OCI-LY7 (cell line): ENCODE measurements at places on chromosomes 6 and 20. TPM values are rescaled to one million over a fixed set of nuclear protein-coding genes. Genes with fewer than 3 reads are reported as not detected.

TP53TG5 gene
- not detected in 2 replicates for total RNA-seq

ADGRF5 gene
- not detected in 2 replicates for total RNA-seq

PIM1 gene
- total RNA-seq = 24.7 and 35.8 TPM in 2 replicates

CYP39A1 gene
- 22.6 and 24.5 TPM in 2 replicates for total RNA-seq
